ENCODE measurements at places on chromosomes 4 and X. TPM values are rescaled to one million over a fixed set of nuclear protein-coding genes. Genes with fewer than 3 reads are reported as not detected.

The MAPK10 gene
- total RNA-seq = 14.5 TPM

GRCh38 chr4:33543941-33544450, 2700.3 kb downstream of the ARAP2 start:
- peak; percentile 12 for DNase-seq

DNA sequence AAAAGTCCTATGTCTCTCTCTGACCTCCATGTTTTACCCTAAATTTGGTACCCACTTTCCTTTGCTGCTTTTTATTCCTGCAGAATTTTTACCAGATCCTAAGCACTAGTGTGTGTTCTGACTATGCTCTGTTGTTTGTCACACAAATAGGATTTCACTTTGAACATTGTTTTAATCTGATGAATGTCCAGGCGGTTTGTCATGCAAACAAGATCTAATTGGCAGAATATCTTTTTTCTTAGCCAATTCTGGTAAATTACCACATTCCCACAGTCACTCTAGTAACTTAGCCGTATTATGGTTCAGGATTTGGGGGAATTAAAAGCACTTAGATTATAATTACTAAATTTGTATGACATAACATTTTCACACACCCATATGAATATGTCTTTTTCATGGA, 557.2 kb upstream of the BOD1L1 start:
- DNase-seq = no peak

- DNase-seq = peak; percentile 67
Measured at GRCh38 chr4:147479786-147480185, 1.1 kb upstream of the EDNRA start.

DNA sequence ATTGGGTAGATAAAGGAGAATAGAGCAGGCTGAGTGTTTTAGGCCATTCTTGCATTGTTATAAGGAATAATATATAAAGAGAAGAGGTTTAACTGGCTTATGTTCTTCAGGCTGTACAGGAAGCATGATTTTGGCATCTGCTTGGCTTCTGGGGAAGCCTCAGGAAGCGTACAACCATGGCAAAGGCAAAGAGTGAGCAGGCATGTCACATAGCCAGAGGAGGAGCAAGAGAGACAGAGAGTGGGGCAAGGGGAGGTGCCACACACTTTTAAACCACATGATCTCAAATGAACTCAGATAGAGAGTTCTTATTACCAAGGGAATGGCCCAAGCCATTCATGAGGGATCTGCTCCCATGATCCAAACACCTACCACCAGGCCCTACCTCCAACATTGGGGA, 4.4 kb upstream of the METTL14 start:
- DNase-seq = peak; percentile 4
